Activated CD8-positive, alpha-beta memory T cell treated with anti-CD3 and anti-CD28 coated beads, Interleukin-2, amount 50 U/mL, for 4 hours (primary cell): ENCODE measurements at places on chromosomes 2 and 18.

- DNase-seq: no peak
These were observed 292.8 kb upstream of the LRP1B start for GRCh38 chr2:142423603-142424002.

- no peak for DNase-seq
These were observed 93.9 kb downstream of the TMEM131 start for GRCh38 chr2:97901862-97902261.

- no peak for DNase-seq
These were observed 17.1 kb downstream of the OSBPL6 start for GRCh38 chr2:178211460-178211859.

DNA sequence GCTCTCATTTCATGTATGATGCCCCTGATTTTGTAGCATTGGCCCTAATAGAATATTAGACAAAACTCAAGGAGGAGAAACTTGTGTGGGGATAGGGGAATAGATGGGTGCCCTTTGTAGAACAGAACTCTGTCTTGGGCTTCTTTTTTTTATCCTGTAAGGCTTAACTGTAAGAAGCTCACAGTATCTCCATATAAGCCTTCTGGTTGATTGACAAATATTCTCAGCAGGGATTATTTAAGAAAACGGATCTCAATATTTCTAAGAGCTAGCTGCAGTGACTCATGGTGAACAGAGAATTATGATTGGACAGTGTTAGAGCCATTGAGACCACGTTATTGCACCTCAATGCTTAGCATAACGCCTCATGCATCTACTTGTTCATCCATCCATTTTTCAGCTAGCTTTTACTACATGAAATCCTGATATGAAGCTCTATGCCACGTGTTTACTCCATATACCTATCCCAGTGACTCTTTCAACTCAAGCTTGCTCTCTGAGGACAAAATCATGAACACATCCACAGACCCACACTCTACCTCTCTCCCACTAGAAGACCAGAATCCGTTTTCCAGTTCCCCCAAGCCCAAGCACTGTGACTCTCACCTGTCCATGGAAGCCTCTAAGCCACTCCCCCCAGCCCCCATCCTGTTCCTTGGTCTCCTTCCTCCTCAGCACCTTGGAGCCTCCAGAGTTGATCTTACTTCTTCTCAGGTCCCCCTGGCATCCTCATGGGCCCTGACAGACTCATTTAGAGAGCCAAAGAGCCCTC, 99.2 kb downstream of the BCL2L11 start:
- no peak for DNase-seq

DNA sequence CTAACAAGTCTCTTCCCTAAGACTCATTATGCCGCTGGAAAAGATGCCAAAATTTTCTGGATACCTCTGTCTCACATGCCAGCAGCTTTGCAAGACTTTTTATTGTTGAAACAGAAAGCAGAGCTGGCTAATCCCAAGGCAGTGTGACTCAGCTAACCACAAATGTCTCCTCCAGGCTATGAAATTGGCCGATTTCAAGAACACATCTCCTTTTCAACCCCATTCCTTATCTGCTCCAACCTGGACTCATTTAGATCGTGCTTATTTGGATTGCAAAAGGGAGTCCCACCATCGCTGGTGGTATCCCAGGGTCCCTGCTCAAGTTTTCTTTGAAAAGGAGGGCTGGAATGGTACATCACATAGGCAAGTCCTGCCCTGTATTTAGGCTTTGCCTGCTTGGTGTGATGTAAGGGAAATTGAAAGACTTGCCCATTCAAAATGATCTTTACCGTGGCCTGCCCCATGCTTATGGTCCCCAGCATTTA, 26.3 kb downstream of the DHRS9 start:
- no peak for DNase-seq

DNA sequence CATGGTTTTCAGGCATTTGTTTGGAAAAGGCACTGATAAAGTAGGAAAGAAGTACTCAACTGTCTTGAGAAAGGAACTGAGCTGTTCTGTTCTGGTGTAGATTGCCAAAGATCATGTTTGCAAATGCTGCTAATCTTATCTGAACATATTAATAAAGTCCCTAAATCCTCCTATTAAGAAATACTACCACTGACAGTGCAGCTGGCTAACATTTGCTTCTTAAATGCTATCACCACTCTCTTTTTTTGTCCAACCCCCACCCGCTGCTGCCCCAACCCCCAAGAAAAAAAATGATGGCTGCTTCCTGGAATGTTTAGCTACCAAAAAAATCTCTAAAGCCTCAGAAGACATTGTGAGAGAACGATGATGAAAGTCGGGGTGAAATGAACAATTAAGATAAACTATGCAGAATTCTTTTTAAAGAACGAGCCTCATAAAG, 130.7 kb downstream of the CCBE1 start:
- DNase-seq: no peak

- DNase-seq: no peak
These were observed 178.8 kb downstream of the RPRM start for GRCh38 chr2:153299809-153300208.

- DNase-seq: no peak
These were observed 11.4 kb upstream of the NMUR1 start for GRCh38 chr2:231541645-231542044.

DNA sequence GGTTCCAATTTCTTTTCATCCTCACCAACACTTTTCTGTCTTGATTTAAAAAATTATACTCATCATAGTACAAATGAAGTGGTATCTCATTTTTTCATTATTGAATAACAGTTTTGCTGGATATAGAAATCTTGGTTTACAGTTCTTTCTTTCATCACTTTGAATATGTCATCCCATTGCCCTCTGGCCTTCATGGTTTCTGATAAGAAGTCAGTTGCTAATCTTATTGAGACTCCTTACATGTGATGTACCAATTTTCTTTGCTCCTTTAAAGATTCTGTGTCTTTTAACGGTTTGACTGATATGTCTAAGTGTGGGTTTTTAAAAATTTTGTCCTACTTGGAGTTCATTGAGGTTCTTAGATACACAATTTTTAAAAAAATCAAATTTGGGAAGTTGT, 35.0 kb downstream of the SLC3A1 start:
- DNase-seq: no peak

DNA sequence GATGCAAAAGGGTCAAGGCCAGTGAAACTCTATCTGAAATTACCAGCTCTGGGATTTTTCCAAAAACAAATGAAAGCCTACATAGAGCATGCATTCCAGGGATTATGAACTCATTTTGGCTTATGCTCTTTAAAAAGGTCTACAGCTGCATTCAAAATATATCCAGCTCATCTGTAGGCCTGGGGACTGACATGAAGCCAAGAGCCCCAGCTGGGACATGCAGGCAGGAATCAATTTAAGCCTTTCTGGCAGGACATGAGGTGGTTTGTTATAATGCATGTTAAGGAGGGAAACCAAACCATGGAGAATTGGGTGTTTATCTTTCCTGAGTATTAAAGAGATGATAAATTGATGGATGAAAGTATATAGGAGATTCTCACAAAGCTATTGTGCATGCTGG, 164.5 kb downstream of the RBM43 start:
- DNase-seq: no peak

GRCh38 chr2:30753630-30754029, 53.6 kb downstream of the CAPN13 start:
- DNase-seq: no peak

DNA sequence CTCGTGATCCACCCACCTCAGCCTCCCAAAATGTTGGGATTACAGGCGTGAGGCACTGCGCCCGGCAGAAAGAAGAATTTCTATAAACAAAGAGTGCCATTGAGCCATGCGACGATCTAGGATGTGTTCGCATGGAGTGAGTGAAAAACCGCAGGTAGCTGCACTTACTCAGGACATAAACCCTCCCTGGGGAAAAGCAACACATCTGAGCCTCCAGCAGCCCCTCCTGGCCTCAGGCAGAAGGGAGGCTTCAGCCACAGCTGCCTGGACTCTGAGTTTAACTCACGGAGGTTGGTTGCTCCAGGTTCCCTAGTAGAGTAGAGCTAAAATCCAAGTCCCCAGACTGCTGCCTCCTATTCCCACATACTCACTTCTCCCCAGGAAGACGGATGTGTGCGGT, 11.3 kb upstream of the STK25 start:
- DNase-seq: no peak

- DNase-seq: no peak
These were observed 5.0 kb upstream of the ABCA12 start for GRCh38 chr2:215143458-215143857.

DNA sequence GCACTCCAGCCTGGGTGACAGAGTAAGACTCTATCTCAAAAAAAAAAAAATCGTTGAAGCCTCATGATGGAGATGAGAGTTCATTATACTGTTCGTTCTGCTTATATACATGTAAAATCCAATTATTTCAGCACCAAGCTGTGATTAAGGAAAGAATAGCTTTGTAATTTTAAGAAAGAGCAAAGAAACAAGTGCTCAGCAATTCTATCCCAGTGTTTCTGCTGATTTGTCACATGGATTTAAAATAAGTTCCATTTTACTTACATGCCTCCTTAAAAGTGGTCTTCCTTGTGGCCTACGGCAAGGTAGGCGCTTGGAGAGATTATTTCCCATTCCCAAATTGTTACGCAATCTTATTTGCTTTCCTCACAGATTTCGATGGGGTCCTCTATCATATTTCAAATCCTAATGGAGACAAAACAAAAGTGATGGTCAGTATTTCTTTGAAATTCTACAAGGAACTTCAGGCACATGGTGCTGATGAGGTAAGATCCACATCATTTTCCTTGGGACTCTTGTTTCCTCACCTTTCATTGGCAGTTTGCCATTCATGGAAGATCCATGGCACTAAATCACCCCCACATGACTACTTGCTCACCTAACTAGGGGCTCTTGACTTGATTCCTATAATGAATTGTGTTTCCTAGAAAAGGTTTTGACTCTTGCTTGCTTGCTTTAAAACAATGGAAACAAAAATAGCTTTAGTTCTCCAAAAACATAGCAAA, 11.5 kb downstream of the ARPC2 start:
- no peak for DNase-seq
